ENCODE measurements at places on chromosomes 4 and X. TPM values are rescaled to one million over a fixed set of nuclear protein-coding genes. Genes with fewer than 3 reads are reported as not detected.

GRCh38 chrX:33194876-33195433 lies 16.4 kb downstream of the DMD start:
- peak; percentile 48 for DNase-seq

- no peak for DNase-seq
Measured at GRCh38 chr4:37393321-37393720, 148.8 kb downstream of the NWD2 start.

DNA sequence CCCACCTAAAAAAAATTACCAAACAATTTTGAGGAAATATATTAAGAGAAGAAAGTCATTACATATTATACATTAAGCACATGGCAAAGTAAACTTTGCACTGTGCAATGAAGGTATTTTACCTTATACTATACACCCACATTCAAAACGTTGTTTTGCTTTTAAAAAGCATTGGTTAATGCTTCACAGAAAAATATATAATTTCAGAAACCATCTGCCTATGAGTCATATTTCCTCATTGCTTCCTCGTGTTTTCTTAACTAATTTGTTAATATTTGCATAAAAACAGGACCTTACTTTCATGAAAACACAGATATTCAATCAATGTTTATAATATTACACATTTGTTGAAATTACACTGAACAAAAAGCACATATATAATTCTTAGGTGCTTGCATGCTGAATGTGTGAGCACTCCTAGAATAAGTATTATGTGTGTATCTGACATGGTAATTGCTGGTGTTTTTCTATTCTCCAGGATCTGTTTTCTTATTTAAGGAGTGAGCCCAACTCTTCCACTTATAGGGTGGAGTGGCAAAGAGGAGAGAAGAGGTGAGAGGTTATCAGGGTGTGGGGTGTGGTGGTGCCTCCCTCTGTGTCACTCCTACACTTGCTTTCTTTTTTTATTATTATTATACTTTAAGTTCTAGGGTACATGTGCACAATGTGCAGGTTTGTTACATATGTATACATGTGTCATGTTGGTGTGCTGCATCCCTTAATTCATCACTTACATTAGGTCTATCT lies 95.1 kb upstream of the IQCM start:
- DNase-seq: no peak

The VCX2 gene
- not detected for polyA plus RNA-seq

GRCh38 chr4:185469580-185470154 lies 1.9 kb downstream of the CCDC110 start:
- DNase-seq: no peak

DNA sequence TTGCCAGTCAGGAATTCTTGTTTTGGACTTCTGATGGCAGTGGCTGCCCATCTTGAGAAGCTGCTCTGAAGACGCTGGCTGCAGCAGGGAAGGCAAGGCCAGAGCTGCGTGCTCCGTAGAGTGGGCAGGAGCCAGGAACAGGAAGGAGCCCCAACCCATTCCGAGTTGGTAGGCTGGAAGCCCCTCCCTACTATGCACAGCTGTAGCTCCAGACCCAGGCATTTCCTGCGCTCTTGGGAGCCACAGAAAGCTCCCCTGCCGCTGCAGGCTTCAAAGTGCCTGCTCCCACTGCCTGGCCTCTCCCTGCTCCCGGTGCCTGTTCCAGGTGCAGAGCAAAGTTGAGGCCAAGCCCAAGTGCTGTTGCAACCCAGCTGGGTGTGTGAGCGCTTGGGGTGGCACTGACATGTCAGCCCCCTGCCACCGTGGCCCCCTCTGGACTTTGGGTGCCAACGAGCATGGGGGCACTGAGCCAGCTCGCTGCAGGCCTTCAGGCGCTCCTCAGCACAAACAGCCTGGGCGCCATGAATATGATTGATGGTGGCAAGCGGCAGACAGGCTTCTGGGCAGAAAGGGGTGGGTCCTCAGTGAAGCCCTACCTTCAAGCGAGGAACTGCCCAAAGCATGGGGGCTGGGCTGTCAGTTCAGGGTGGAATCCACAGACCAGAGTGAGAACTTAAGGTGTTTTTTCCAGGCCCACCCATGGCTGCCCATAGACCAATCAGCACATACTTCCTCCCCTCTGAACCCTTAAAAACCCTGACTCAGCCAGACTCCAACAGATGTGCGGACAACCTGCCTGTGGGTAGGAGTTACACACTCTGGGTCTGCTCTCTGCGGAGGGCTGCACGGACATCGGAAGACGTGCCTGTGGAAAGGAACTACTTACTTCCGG lies 677.2 kb upstream of the INTU start:
- DNase-seq: no peak
